ENCODE measurements at places on chromosomes 1 and 21.
A peak's percentile ranks its signal among the peaks of the same experiment; 100 is the strongest.

DNA sequence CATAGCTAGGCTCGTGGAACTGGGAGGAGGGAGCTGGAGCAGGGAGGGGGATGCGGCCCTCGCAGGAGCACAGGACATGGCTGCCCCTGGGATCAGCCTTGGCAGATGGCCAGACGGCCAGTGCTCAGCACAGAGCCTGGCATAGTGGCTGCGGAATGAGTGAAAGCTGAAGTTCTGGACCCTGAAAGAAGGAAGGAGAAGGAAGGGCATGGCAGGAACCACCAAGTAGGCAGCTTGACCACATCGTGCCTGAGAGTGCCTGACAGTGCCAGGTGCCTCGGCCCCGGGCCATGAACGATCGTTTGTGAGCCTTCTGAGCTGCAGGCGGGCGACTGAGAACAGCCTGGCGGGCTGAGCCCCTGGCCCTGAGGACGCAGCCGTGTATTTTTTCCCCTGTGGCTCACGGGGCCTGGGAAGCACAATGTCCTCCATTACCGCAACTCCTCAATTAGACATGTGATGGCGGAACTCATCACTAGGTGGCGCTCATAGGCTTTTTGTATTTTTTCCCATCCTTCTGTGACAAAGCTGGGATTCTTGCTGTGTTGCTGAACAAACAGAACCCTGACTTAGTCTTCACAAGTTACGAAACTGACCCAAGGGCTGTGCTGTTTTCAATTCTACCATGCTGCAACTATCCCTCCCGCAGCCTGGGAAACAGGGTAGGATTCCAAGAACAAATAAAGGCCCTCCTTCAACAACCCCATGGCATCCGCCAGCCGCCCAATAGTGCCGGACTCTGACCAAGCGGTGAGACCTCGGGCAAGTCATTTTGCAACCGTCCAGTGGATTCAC lies 29.9 kb upstream of the TMEM61 start:
- DNase-seq: peak; percentile 49

DNA sequence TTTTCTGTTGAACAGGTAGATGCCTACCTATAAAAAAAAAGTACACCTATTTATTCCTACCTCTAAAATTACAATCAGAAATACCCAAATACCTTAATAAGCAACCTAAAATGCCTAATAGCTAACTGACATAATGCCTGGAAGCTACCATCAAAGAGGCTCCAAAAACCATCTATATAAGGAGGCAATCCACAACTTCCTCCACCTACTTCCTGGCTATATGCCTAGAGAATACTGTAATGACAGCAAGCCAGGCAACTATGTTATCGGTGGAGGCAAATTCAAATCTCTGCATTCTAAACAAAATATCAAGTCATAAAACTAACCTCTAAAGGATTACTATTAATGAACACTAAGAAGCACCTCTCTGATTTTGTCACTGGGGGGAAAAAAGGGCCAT lies 10.1 kb downstream of the ZNF644 start:
- DNase-seq: no peak

DNA sequence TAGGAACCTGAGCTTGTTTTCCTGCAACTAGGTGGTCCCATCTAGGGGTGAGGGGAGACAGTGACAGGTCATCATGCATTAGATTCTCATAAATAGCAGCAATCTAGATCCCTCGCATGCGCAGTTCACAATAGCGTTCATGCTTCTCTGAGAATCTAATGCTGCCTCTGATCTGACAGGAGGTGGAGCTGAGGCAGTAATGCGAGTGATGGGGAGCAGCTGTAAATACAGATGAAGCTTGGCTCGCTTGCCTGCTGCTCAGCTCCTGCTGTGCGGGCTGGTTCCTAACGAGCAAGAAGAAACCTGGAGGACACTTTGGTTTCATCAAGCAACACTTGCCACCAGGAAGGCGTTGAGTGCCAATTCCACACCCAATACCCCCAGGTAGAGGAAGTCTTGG lies 95.1 kb upstream of the OLIG2 start:
- no peak for DNase-seq

- no peak for DNase-seq
These were observed 8.9 kb upstream of the TADA1 start for GRCh38 chr1:166884971-166885370.

DNA sequence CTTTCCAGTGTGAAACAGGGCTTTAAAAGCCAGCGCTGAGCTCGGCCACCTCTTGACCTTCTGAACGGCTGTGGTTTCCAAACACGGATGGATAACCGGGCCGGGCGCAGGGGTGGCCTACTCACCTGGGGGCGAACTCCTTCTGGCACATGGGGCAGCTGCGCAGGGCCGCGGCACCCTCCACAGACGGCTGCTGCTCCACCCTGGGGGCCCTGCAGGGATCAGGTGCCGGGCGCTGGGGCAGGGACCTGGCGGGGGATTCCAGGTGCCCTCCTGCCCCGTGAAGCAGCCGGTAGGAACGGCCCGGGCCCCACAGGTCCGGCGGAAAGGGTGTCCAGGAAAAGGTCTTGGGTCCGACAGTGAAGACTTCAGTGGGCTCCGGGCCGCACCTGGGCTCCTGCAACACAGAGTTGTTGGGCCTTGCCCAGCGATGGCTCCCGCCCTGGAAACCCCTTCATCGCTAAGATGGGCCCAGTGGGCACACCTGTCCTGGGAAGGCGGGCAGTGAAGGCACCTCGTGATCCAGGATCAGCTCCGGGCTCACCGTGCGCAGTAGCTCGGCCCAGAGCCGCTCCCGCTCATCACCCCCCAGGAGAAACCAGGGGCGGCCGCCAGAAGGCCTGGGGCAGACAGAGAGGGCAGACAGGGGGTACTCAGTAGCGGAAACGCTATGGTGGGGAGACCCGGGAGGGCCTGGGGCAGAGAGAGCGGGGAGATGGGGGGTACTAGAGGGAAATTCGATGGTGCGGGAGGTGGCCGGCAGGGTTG lies 874 bp downstream of the FAAP20 start:
- DNase-seq: no peak

- no peak for DNase-seq
These were observed 4.0 kb downstream of the CAPN2 start for GRCh38 chr1:223716302-223716862.

DNA sequence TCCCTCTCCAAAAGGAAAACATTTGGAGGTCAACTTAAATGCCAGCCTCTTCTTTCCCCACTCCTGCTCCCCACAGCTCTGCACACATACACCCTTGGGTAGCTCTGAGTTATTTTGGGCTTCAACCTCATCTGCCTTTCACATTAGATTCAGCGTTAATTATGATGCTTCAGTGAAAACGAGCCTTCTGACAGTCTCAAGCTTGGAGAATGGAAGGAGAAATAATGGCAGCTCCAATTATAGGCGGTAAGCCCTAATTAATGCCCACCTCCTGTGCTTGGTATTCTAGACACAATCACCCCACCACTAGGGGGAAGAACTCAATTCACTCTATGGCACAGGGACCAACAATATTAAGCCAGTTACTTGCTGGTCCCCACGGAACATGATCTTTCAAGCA lies 397.9 kb downstream of the BRINP2 start:
- no peak for DNase-seq

DNA sequence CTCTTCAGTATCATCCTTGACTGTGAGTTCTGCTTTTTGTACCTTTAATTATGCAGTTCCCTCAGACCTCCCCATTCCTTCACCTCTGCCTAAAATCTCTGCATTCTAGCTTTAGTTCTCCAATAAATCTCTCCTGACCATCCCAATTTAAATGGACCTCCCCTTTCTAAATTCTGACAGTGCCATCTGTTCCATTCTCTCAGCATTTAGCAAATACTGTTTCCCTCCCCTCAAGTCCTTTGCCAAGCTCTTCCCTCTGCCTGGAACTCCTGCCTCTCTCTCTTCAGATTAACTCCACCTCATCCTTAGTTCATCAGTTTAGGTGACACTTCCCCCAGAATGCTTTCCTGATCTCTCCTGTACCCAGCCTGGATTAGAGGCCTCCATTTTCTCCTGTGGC lies 54.0 kb upstream of the JUN start:
- DNase-seq: no peak

- DNase-seq: peak; percentile 38
These were observed 767 bp downstream of the PDIK1L start for GRCh38 chr1:26112407-26112775.

GRCh38 chr1:107467286-107467685 lies 326.4 kb downstream of the NTNG1 start:
- no peak for DNase-seq

DNA sequence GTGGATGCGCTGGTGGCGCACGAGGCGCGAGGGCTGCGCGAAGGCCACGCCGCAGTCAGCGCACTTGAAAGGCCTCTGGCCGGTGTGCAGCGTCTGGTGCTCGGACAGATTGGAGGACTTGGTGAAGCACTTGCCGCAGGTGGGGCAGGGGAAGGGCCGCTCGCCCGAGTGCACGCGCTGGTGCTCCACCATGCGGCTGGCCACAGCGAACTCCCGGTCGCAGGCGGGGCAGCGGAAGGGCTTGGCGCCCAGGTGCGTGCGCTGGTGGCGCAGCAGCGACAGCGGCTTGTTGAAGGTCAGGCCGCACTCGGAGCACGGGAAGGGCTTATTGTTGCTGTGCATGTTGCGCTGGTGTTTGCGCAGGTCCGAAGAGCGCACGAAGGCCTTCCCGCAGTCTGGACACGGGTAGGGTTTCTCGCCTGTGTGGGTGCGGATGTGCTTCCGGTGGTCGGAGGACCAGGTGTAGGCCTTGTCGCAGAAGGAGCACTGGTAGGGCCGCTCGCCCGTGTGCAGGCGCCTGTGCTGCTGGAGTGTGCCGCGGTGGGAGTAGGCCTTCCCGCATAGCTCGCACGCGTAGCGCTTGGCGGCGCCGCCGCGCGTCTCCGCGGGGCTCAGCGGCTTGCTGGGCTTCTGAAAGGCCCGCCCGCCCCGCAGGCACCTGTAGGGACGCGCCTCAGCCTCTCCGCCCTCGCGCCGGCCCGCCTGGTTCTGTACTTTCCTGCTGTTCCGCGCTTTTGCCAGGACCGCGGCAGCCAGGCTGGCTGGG lies 4.7 kb downstream of the ZNF648 start:
- DNase-seq: no peak

GRCh38 chr1:83029050-83029449 lies 969.9 kb downstream of the TTLL7 start:
- no peak for DNase-seq

GRCh38 chr1:220189750-220190347 lies 82.4 kb downstream of the RAB3GAP2 start:
- DNase-seq: peak; percentile 24

DNA sequence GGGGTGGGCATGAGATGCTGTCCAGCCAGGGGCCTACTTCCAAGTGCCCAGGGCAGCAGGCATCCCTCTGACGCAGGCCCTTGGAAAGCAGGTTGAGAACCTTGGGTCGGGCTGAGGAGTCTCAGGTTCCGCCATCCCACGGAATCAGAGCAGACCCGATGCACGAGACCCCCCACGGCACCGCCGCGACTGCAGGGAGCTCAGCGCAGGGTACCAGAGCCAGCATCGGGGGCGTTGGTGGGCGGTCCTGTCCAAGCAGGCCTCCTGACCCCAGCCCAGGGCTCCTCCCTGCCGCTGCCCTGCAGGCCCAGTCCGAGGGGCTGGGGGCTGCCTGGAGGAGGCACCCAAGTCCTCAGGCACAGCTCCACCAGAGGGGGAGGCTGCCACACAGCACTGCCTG lies 177.2 kb downstream of the PRDM16 start:
- DNase-seq: no peak

DNA sequence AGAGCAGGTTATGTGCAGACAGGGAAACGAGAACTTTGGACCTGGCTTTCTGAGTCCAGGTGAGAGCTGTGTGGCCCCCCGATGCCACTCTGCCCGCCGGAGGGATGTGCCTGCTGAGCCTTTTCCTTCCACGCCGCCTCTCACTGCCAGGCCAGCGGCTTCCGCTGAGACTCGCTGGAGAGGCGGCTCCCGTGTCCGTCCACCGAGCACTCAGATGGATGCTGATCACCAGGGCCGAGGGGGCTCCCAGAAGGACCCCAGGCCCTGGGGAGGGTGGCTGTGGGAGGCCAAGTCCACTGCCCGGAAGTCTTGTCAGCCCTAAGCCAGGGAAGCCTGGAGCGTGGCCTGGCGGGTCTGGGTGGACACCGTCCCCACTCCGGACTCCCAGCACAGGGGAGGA lies 16.5 kb downstream of the CSTB start:
- no peak for DNase-seq

GRCh38 chr1:234500269-234500668 lies 21.3 kb upstream of the TARBP1 start:
- DNase-seq: no peak

- no peak for DNase-seq
These were observed 11.4 kb upstream of the CCN1 start for GRCh38 chr1:85569122-85569521.

- DNase-seq: no peak
These were observed 117.2 kb downstream of the FASLG start for GRCh38 chr1:172776071-172776470.

DNA sequence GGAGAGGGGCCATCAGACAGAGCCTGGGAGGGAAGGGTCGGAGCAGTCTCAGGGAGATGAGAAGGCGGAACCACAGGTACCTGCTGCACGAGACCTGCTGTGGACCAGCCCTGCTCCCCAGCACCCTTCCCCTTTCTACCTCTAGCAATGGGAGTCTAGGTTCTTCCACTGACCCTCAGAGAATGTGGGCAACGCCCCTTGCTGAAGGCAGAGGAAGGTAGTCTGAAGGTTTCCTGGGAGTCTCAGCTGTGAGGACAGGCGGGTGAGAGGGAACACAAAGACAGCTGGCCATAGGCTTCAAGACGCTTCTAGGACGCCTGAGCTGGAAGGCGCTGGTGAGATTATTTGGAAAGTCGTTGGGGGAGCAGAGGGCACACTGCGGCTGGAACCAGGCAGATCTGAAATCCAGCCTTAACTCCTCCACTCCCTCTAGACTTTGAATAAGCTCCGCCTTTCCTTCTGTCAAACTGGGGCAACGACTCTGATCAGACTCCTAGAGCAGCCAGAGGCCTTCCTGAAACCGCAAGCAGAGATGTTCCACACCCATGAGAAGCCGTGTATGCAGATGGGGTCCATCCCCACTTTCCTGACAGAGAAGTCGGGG lies 18.1 kb downstream of the SLC45A3 start:
- DNase-seq: no peak

- DNase-seq: no peak
These were observed 84.1 kb downstream of the LYST start for GRCh38 chr1:235782601-235783000.

GRCh38 chr1:221706876-221707582 lies 34.9 kb downstream of the DUSP10 start:
- no peak for DNase-seq

Data from germinal center (tissue), 1 donor.